ENCODE measurements at places on chromosomes 4 and X. TPM values are rescaled to one million over a fixed set of nuclear protein-coding genes. Genes with fewer than 3 reads are reported as not detected.

Gene EPHA5
- polyA plus RNA-seq = 0.44 TPM

- DNase-seq = no peak
These were observed 57.3 kb upstream of the SLIT2 start for GRCh38 chr4:20194123-20195013.

DNA sequence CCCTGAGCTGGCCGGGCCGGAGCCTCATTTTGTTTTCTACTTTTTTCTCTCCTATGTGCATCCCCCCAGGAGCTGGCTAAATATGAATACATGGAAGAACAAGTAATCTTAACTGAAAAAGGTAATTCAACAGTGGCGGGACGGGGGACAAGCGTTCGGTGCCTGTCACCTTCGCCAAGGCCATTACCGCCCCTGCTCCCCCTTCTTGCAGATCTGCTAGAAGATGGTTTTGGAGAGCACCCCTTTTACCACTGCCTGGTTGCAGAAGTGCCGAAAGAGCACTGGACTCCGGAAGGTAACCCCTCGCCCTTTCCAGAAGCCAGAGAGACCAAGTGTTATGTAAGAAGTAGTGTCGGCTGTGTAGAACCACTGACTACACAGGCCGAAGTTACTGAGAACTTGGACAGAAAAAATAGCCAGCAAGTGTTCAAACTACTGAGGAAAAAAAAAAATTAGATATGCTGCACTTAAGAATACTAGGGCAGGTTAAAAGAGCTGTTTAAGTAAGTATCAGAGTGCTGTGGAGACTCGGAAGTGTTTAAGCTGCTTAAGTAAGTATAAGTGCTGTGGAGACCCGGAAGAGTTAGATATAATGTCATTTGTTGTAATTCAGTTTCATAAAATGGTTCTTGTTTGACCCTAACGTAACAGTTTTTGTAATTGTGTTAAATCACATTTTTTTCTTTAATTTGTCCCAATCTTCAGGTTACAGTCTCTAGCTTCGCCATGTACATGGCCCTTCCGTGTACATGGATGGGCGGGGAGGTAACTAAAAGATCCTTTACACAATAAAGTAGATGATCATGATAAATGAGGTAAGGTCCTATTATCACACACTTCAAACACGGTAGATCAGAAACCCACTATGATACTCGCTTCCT, 856 bp downstream of the SAT1 start:
- no peak for DNase-seq

- DNase-seq = peak; percentile 59
These were observed 1.6 kb downstream of the SCD5 start for GRCh38 chr4:82797040-82797404.

DNA sequence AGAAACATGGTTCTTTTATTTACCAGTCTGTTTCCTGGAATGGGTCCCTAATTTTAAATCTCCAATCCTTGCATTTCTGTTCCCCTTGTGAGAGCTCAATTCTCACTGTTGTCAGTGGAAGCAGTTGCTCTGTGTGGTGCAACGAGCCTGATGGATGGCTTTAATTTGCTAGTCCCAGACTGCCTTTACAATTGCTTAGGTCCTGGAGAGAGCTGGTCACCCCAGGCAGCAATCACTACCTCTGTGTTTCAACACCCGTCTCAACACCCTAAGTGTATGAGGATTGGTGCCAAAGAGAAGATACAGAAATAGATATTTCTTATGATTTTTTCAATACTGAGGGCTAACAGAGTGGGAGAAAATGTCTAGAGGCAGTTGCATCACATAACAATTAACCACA, 873.8 kb downstream of the GLUD2 start:
- no peak for DNase-seq

DNA sequence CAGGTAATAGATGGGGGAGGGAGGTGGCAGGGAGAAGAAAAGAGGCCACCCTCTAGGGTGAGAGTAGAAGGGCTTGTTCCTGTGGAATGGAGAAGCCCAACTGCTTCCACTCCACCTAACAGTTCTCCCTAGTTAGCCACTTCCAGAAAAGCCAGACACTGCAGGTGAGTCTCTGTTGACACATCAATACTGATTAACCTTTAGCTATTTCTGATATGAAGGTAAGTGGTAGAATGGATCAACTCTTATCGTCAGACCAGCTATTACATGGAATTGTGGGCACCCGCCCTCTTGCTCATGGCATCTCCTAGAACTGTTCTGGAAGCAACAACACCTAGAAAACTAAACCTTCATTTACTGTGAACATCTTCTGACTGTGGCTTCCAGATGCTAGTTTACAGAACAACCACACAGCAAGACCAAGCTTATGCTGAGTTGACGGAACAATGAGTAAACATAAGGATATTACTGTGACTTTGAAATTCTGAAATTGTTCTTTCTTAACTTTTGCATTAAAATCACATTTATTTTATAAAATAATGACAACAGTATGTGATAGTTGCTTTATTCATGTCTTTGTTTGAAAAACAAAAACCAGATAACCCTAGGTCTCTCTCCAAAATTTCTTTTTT, 44.7 kb downstream of the ANXA3 start:
- no peak for DNase-seq

- no peak for DNase-seq
These were observed 69.2 kb upstream of the MTM1 start for GRCh38 chrX:150499240-150499639.

GRCh38 chr4:127069675-127070074, 563.1 kb upstream of the INTU start:
- no peak for DNase-seq

- DNase-seq = peak; percentile 76
These were observed 33.5 kb downstream of the GUCY2F start for GRCh38 chrX:109448282-109448938.

GRCh38 chr4:2343476-2343875, 75.0 kb downstream of the ZFYVE28 start:
- no peak for DNase-seq

- DNase-seq = no peak
These were observed 346.6 kb downstream of the CFAP47 start for GRCh38 chrX:36266155-36266554.

DNA sequence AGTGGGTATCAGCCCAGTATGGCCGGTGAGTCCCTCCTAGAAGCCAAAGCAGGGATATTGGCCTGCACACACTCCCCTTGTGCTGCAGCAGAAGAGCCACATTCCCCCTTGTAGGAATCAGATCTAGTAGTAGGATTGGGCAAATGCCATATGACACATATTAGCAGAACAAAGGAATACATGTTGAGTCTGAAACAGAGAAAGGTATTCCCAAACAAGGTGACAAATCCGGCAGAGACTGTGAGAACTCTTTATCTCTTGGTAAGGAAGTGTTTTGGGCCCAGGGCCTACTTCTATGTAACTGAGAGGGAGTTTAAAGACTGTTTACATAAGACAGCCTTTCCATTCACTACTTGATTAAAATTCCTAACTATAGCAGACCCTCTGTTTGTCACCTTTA, 1382.0 kb downstream of the FAM133A start:
- DNase-seq = no peak
